Skin of body (tissue), 3 donors: ENCODE measurements at places on chromosomes 3 and 15. TPM values are rescaled to one million over a fixed set of nuclear protein-coding genes. Genes with fewer than 3 reads are reported as not detected.

DNA sequence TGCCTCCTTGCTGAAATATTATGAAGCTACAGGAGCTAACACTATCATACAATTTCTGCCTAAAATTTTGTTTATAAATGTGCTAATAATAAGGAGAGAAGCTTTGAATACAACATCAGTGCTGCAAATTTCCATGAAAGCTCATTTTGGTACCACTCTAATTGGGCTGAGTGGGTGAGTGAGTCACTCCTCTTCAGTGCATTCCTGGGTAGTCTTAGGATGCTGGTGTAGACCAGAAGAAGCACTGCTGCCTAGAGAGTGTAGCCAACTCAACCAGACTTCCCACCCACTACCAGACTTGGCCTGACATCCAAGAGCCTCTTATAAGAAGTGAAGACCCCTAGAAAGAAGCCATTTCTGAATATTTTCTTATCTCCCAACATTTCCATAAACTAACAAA lies 32.5 kb upstream of the CCDC54 start:
- no peak for DNase-seq

- DNase-seq: no peak
These were observed at the start of gene SLITRK3 for GRCh38 chr3:165195640-165196576. Gene SLITRK3 (minus strand): TSS chr3:165196384. CDS start chr3:165190830, 5,554 bp downstream.

DNA sequence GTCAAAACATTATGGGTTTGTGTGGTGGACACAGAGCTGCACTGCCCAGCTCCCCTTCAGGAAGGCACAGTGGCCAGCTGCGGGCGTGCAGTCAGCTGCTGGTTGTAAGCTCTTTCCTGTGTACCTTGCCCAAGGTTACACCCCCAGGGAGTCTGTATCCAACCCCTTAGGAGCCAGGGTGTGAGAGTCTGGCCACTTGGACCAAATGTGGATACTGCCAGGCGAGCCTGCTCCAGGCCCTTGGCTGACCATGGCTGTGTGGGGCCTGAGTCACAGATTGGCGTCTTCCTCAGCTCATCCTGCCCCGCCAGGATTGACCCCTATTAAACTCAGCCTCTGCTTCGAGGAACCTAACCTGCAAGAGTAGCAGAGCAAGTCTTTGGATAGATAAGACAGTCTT lies 56.9 kb downstream of the ABHD5 start:
- no peak for DNase-seq

Gene GHRL
- total RNA-seq: not detected

DNA sequence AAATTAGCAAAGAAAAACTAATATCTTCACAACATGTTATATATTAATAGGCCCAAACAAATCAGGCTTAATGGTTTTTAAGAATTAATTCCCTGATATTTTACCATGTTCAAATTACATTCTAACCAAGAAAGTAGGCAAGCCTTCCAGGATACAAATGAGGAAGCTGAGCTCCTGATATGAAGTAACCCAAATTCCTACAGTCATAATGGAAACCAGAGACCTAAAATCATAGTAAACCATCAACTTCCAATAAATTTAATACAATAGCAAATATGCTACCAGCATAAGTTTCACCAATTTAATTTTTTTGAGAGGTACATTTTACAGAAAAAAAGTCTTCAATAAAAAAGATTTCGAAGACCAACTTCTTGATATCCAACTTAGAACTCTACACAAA lies 3.8 kb downstream of the DCBLD2 start:
- DNase-seq: no peak

Gene MORC1
- total RNA-seq: not detected

Gene GOLGA8J
- total RNA-seq: 0.30 TPM

DNA sequence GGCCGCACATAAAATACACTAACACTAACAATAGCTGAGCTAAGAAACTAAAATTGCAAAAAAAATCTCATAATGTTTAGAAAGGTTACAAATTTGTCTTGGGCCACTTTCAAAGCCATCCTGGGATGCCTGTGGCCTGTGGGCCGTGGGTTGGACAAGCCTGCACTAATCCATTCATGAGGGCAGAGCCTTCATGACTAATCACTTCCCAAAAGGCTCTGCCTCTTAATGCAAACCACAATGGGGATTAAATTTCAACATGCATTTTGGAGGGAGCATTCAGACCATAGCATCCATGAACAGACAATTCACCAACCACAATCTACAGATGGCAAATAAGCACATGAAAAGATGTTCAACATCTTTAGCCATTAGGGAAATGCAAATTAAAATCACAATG lies 128.2 kb downstream of the SUCLG2 start:
- DNase-seq: no peak

DNA sequence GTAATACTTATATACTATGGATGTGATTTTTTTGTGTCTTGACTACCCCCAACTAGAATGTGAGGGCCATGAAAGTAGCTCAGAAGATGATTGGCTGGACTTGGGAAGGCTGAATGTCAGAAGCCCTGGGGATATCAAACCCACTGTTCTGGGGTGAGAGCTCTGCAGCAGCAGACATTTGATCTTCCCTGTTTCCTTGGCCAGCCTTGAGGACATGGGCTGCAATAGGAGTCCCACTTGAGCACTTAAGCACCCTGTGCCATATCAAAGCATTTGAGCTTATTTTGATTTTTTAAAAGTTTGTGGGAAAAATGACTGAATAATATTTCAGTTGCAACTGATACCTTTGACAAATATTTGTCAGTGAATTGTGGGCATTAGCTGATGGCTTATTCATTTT lies 21.7 kb downstream of the GTF2E1 start:
- no peak for DNase-seq
